Fibroblast of skin of scalp (primary cell): ENCODE measurements at places on chromosomes 11 and 22.
A peak's percentile ranks its signal among the peaks of the same experiment; 100 is the strongest.

DNA sequence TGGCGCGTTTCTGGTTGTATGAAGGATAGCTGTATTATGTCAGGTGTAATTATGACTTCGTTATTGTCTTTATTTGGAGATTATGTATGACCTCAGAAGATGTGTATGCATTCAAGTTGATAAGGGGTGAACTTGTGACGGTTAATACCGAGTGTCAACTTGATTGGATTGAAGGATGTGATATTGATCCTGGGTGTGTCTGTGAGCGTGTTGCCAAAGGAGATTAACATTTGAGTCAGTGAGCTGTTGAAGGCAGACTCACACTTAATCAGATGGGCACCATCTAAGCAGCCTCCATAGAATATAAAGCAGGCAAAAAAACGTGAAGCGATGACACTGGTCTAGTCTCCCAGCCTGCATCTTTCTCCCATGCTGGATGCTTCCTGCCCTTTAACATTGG, 15.3 kb upstream of the CD82 start:
- DNase-seq, result no peak

GRCh38 chr22:47196881-47197772, 434.7 kb downstream of the TBC1D22A start:
- DNase-seq, result no peak

DNA sequence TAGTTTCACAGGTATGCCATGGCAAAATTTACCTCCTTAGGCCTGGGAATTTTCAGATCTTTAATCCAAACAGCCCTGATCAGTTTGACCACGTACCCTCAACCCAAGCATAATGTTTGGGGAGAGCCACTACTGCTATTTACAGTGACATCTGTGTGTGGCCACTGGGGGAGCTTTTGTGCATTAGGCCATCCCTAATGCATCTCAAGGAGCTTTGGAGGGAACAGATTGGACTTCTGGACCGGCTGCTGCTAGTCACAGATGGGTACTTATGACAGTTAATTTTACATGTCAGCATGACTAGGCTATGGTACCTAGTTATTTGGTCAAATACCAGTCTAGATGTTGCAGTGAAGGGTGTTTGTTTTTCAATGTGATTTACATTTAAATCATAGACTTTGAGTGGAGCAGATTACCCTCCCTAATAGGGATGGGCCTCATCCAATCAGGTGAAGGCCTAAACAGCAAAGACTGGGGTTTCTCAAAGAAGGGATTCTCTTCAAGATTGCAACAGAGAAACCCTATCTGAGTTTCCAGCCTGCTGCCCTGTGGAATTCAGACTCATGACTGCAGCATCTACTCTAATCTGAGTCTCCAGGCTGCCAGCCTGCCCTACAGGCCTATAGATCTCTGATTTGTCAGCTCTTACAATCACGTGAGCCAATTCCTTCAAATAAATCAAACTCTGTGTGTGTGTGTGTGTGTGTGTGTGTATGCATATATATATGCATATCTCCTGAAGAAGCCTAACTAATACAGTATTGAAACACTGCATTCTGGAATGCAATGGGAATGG, 38.0 kb upstream of the GALNT18 start:
- DNase-seq, result no peak

GRCh38 chr11:36039471-36039870, 95.6 kb downstream of the LDLRAD3 start:
- DNase-seq, result no peak

- DNase-seq, result no peak
Measured at GRCh38 chr22:24051028-24051427, 39.9 kb downstream of the CABIN1 start.

GRCh38 chr11:45710561-45710960, 45.1 kb upstream of the CHST1 start:
- DNase-seq, result no peak

GRCh38 chr11:131975619-131976018, 605.2 kb downstream of the NTM start:
- no peak for DNase-seq

DNA sequence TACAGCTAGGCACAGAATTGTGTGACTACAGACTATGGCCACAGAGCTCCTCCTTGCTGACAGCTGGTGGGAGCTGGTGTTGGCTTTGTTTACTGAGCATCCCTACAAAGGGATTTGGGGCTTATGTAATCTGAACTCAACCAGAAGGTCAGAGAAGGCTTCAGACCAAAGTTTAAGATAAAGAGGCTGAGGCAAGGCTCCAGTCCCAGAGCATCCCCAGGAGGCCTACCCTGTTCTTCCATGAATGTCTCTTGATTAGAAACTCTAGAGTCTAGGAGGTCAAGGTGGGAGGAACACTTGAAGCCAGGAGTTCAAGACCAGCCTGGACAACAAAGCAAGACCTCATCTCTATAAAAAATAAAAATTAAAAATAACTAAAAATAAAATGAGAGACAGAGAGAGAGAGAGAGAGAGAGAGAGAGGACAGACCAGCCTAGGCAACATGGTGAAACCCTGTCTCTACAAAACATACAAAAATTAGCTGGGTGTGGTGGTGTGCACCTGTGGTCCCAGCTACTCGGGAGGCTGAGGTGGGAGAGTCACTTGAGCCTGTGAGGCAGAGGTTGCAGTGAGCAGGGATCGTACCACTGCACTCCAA, 125.5 kb upstream of the SERPIND1 start:
- no peak for DNase-seq

DNA sequence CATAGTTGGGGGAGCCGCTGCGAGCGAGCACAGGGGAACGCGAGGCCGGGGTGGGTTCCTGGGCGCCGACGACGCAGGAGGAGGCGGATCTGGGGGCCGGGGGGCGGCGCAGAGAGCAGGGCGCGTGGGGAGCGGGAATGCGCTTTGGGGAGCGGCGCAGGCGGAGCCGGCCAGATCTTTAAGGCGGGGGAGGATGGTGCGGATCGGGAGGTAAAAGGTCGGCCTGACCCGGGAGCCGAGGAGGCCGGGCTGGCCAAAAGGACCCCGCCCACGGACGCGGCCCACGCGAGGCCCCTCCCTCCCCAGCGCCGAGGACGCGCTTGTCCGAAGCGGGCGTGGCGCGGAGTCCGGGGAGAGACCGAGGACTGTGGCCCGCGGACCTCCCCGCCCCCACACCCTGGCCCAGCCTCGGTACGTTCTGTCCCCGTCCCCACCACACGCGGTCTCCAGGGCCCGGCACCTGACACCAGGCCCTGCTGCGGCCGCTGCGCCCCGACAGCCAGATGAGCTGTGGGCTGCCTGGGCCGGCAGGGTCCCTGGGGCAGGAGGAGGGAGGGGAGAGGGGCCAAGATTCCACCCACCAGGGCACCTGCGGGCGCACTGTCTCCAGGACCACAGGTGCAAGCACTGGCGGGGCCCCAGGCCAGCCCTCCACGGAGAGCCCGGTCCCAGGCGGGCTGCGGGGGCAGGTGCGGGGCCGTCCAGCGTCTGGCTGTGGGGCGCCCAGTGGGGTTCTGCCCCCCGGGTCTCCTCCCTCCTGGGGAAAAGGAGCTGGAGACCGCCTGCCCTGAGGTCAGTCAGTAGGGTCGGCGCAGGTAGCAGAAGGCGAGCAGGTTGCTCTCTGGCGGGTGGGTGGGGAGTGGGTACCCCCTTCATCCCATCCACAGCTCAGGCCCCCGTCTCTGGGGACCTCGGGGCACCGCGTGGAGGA, 10.9 kb downstream of the PIM3 start:
- peak; percentile 29 for DNase-seq

GRCh38 chr11:117187007-117187406, 8.5 kb downstream of the SIDT2 start:
- no peak for DNase-seq

DNA sequence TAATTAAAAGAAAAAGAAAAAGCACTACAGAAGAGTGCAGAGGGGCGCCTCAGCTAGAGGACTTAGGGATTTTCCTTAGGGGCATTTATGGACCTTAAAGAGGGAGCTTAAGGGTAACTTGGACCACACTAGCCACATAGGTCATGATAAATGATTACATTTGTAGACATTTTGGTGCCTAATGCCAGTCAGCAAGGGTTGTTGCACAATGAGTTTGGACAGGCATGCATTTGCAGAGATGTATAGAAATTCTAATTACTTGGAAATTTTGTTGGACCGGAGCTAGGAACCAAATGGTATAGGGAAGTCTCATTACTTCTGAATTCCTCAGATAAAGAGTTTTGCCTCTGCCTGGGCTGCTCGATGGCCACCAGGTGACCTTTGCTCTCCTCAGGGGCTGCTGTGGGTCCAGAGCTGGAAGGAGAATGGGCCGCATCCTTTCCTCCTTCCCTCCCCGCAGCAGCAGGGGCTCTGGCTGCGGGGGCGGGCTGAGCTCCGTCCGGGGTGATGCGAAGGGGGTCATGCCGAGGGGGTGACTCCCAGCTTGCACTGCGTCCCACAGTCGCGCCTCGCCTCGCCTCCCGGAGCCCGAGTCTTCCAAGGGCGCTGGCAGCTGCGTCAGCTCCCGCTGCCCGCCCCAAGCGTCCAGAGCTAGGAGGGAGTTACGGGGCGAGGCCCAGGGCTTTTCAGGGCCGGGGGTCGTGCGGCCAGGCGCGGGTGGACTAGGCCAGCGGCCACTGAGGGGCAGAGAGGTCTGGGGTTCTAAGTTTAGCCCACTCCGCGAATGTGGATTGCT, 20.3 kb upstream of the MALAT1 start:
- DNase-seq, result peak; percentile 42

DNA sequence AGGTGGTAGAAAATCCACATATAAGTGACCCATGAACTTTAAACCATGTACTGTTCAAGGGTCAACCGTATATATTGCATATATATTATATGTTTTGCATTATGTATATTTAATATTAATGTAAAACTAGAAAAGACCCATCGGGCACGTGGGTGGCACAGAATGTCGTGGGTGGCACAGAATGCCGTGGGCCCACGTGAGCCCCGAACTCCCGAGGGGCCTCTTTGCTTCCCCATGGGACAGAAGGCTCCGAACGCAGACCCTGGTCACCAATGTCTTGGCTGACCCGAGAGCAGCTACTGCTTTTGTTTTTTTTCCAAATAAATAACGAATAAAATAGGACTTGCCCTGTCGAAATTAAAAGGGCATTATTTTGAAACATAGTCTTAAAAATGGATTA, 415.4 kb downstream of the BRD1 start:
- DNase-seq, result no peak

DNA sequence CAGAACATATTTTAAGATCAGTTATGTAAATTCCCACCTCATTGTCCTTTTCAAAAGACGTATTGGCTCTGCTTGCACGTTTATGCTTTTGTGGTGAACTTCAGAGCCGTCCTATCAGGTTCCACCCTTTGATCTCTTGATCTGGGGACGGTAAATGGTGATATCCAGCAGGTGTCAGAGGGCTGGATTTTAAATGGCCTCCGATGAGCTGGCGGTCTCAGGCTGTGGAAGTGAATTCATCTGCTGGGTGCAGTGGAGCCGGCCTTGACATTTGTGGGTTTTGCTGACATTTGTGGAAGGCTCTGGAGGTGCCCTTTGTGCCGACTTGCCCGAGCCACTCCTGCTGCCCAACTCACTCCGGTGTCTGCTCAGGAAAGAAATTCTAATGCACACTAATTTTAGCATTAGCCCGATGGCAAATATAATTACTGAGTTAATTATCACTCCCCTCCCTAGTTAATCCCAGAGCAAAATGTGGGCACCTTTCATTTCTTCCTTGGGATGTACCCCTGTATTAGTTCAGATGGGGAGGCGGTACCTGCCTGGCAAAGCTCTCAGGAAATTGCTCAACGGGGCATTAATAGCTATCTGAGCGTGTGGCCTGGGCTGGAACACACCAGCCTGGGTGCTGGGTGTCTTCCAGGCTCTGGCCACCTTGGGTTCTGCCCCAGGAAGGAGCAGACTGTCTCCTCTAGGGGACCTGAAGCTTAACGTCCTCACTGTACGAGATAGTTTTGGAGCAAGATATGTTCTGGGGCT, 9.1 kb downstream of the LRP5 start:
- DNase-seq, result no peak

- no peak for DNase-seq
Measured at GRCh38 chr11:12263141-12263693, 114.2 kb upstream of the PARVA start.

- DNase-seq, result peak; percentile 19
Measured at GRCh38 chr11:21564833-21565682, 627.8 kb upstream of the ANO5 start.

- no peak for DNase-seq
Measured at GRCh38 chr11:64136765-64137441, 29.0 kb downstream of the MACROD1 start.

DNA sequence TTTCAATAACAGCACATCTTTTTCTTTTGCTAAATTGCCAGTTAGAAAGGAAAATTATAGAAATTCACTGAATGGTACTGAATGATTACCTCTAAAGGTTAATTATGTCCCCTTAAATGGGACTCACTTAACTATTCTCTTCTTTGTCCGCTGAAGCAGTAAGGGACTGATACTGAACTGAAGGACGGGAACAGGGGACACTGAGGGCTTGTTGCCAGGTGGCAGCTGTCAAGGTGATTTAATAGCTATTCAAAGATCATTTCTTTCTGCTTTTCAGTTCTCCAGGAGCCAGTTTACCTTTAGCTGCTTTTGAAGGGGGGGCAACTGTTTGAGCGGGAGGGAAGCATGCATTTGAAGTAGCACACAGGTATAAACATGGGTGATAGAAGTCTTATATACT, 325.4 kb upstream of the CCDC90B start:
- no peak for DNase-seq

GRCh38 chr22:45648301-45649117, 23.1 kb upstream of the ATXN10 start:
- DNase-seq, result no peak

DNA sequence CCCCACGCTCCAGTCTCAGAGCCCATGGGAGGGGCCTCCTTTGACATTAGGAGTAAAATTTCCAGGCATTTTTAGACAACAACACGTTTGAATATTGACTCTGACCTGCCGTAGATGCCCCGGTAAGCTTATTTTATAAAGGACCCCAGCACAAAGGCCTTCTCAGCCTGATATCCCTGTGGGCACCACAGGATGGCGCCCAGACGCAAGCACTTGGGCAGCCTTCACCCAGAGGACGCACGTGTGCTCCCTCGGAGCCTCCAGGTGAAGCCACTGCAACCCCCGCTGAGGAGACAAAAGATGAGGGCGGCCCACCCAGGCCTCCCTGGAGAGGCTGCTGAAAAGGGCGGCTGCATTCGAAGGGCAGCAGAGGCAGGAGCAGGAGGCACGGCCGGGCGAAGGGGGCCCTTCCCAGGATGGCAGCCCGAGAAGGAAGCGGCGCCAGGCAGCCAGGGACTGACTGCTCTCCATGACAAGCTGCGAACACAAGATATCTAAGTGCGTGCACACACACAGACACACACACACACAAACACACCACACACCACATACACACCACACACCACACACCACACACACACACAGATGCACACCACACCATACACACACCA, 15.2 kb upstream of the TH start:
- DNase-seq, result peak; percentile 13

DNA sequence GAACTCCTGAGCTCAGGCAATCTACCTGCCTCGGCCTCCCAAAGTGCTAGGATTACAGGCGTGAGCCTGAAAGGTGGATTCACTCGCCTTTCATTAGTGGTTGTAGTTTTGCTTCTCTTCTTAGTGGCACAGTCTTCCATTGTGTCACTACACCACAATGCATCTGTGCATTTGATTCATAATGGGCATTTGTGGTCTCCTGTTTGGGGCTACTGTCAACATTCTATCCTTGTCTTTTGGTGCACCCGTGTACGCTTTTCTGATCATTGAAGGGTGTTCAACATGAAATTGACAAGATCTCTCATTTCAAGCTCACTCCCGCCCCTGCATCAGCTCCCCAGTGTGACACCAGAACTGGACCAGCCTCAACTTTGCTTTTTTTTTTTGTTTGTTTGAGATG, 2.0 kb upstream of the SYT12 start:
- no peak for DNase-seq
